ENCODE measurements at places on chromosomes 1 and 21. TPM values are rescaled to one million over a fixed set of nuclear protein-coding genes. Genes with fewer than 3 reads are reported as not detected.

PTCH2 gene
- total RNA-seq: 0.55 TPM

- DNase-seq: no peak
Observed at GRCh38 chr1:108119500-108119899, 80.6 kb downstream of the SLC25A24 start.

DNA sequence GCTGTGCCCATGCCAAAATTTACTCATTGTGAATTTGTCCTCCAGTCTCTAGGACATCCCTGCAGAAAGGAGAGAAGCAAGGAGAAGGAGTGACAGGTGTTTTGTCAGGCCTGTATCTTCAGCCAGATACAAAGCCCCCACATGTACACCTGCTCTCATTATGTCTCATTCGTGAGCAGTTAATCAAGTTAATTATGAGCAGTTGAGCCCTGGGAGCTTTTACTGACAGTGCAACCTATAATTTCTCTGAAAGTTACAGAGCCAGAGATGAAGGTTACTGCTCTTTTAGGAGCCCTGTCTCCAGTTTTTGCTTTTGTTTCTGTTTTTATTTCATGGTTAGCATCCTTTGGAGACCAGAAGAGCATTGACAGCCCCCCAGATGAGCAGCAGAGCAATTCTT lies 5.0 kb upstream of the ILDR2 start:
- DNase-seq: no peak

DNA sequence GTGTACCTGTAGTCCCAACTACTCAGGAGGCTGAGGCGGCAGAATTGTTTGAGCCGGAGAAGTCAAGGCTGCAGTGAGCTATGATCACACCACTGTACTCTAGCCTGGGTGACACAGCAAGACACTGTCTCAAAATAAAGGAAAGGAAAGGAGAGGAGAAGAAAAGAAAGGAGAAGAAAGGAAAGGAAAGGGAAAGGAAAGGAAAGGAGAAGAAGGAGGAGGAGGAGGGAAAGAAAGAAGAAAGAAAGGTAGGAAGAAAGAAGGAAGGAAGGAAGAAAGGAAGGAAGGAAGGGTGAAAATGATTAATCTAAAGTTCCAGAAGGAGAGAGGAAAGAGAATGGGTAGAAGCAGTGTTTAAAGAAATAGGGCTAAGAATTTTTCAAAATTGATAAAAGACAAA lies 12.2 kb downstream of the SPOCD1 start:
- no peak for DNase-seq

ATF3 gene
- total RNA-seq: 4.7 TPM

DNA sequence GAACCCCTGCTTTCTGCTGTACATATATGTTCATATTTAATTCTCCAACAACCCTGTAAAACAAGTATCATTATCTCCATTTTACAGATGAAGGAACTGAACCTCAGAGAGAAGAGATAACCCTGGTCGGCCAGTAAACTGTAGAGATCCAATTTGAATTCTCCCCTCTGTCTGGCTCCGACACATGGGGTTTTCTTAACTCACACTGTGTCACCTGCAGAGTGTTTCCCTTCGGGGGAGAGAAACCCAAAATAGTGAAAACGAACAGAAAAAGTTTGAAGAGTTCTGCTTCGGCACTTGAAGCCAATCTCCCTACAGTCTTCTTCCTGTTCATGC lies 17.4 kb upstream of the BCAR3 start:
- no peak for DNase-seq

GRCh38 chr21:26087223-26087918 lies 83.2 kb downstream of the APP start:
- no peak for DNase-seq

SPAG17 gene
- total RNA-seq: not detected

DNA sequence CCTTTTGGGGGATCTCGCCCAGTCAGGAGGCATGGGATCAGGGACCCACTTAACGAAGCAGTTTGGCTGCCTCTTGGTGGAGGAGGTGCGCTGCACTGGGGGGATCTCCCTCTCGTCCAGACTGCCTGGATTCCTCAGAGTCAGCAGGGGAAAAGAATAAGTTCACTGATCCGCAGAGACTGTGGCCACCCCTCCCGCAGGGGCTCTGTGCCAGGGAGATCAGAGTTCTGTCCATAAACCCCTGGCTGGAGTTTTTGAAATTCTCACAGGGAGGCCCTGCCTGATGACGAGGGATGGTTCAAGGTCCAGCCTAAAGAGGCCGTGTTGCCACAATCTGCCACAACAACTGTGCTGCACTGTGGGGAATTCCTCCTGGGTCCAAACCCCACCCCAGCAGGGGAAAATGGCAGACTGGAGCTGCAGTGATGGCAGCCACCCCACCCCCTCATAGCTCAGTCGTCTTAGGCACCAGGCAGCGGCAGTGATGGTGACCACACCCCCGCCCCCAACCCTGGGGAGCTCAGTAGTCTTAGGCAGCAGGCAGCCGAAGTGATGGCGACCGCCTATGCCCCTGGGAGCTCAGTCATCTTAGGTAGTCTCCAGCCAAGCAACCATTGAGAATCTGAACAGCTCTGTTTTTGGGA lies 273.8 kb upstream of the USP25 start:
- DNase-seq: no peak

DNA sequence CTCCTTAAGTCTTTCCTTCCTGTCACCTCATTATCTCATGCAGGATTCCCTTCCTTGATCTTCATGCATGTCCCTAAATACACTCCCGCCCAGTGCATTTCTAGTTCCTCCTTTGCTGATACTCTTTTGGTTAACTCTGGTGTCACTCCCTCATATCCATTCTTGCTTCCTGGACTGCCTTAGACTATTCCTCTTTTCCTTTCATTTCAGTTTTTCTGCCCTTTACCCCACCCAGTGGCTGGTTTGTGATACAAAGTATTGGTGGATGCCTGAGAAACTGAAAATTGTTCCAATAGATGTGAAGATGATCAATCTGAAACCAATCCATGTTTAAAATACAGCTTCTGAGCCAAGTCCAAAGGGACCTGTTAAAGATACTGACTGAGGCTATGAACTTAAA lies 553.8 kb upstream of the CAMK1G start:
- DNase-seq: no peak

DNA sequence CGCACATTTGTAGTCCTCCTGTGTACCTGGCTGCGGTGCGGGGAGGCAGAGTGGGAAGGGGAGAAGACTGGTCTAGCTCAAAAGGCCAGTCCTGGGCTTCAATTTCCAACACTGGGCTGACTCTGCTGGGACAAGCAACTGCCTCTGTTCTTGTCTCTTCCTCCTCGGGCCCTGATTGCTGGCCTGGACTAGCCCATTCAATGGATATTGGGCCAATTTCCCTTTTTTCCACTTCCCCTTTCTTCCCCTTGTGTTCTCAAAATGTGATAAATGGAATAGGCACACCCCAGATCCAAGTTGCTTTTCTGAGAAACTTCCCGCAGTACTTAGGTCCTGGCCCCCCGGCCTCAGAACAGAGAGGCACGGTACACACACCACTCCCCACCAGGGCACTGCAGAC lies 48.2 kb downstream of the SPSB1 start:
- DNase-seq: no peak

DNA sequence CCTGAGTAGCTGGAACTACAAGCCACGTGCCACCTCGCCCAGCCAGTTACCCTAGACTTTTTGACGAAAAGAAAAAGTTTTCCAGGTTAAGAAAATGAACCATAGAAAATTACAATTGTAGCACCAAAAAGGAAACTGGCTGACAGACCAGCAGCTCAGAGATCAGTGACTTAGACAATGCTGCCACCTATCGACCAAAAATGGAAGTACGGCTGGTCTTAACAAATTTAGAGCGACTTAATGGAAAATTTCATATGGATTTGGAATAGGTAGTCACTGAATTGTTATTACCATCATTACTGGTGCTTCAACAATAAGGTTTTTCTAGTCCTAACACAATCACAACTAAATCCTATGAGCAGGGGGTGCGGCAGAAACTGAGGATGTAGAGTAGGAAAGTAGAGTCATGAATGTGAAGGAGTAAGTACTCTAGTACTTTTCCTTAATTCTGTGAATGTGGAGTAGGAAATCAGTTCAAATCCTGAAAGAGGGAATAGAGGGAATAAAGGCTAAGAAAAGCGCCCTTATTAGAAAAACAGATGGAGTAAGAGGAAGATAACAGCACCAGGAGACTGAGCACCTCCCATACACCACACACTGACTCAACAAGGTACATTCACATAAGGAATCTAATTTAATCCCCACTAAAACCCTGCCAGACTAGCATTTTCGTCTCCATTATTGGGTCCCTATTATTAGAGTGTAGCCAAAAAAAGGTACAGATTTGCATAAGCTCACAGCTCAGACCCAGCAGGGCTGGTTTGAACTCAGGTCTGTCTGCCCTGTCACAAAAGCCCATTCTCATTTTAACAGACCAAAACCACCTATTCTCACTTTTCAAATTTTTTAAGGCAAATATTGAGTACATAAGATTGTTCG lies 37.9 kb upstream of the MGST3 start:
- peak; percentile 68 for DNase-seq

DNA sequence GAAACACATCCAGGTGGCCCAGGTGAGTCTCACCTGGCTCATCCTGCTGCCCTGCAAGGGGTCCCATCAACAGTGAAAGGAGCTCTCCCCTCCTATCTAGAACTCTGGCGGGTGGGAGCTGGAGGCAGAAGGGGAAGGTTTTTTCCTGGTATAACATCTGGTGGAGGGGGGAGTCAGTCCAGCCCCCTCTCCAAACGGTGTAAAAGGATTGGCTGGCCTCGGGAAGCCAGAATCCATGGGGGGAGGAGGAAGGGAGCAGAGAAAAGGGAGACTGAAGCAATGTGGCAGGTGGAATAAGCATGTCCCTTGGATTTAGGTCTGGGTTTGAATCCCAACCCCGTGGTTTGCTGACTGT lies 1.2 kb upstream of the CAMK2N1 start:
- DNase-seq: no peak

ST6GALNAC3 gene
- total RNA-seq: 1.6 TPM

LCA5L gene
- total RNA-seq: 0.85 TPM

CSMD2 gene
- total RNA-seq: 1.1 TPM

GRCh38 chr1:175095978-175096607 lies 28.5 kb downstream of the TNN start:
- DNase-seq: no peak

DNA sequence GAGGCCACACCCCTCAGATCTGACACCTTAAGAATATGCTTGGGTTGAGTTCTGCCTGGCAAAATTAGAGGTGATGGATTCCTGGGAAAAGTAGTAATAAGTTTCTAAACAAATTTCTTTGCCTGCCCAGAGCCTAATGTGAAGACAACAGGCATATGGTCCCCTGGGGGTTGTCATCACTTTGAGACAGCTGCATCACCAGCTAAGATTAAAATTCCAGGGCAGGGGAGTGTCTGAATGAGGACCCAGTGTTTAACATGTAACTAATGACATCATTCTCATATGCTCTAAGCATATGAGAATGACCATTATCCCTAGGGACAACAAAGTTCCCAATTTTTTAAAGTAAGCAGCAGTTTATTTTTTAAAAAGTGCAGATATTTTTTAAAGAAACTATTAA lies 432.2 kb downstream of the PCP4 start:
- no peak for DNase-seq

DNA sequence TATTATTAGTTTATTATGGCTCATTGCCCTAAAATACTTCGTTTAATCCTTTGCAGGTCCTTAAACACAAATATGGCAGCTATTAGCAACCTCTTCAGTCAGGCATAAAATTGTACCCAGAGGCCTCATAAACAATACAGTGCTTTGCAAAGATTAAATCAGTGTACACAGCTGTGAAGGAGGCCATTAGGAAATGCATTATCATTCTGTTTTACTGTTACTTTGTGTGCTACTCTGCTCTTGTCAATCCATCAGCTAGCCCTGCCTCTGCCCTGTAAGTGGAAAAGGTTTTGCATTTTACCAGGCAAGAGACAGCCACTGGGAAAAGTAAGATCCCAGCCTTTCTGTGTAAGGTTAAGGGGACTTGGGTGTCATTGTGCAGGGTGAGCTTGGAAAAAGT lies 415.7 kb upstream of the DAB1 start:
- no peak for DNase-seq

- DNase-seq: no peak
Observed at GRCh38 chr21:16455526-16455925, 725.7 kb downstream of the USP25 start.

TFAP2E gene
- total RNA-seq: 0.21 TPM

DNA sequence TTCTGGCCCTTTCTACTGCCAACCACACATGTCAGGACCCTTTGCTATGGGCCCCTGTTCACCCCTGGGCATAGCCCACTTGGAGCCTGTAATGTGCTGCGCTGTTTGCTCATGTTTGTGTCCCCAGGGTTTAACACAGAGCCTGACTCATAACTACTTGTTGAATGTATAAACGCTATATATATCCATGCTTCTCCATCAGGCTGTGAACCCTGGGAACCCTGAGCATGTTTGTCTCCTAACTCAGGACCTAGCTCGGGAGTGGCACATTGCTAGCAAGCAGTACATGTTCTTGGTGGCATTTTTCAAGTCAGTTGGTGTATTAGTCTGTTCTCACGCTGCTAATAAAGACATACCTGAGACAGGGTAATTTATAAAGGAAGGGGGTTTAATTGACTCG lies 8.0 kb downstream of the OLFML3 start:
- no peak for DNase-seq

GRCh38 chr1:77888081-77888780 lies at the start of gene NEXN:
NEXN (plus strand) TSS chr1:77888624; CDS start chr1:77916107, 27,483 bp downstream.
- DNase-seq: peak; percentile 67

PPIE gene
- 40.1 TPM for total RNA-seq

DNA sequence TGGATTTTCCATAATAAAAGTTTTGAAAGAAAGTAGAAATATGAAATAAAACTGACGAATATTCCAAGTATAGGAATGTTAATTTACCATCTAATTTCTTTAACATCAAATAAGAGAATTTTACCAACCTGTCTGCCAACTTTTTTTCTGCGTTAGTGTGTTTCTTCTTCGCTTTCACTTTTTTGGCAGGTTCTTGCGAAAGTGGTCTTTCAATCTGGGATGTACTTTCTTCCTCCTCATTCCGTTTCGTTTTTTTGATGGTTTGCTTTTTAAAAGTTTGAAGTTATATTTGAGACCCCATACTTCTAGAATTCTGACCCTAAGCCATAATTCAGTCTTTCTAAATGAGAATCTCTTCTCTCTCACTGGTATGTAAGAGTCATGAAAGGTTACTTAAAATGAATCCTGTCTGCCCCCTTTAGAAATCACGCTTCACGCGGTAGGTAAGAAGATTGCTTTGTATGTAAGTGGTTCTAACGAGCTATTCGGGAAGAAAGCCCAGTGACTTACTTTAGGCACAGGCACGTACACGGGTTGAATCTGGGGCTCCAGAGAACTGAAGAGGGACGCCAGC lies 580 bp downstream of the RBM34 start:
- peak; percentile 48 for DNase-seq

CSF1 gene
- 71.8 TPM for total RNA-seq

- no peak for DNase-seq
Observed at GRCh38 chr1:212119397-212119837, 83.9 kb downstream of the DTL start.

CENPL gene
- total RNA-seq: 13.7 TPM

DPH5 gene
- total RNA-seq: 41.0 TPM

DNA sequence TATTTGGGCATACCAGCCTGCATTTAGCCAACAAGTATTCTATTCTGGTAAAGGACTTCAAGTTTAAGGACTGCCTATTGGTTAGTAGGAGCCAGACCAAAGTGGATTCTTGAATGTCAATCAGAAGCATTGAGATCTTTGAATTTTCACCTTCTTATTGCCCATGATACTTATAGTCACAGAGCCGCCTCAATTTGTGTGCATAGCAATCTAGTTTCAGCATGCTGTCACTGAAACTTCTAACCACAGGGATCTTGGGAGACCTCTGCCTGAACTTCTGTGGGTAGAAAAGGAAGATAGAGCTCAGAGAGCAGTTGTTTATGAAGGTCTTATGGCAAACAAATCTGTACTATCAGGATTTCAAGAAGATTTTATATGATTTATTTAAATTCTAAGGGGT lies 501.4 kb upstream of the USP24 start:
- DNase-seq: peak; percentile 46

S100A12 gene
- total RNA-seq: not detected

FALEC gene
- not detected for total RNA-seq

- no peak for DNase-seq
Observed at GRCh38 chr1:116540088-116540487, 30.7 kb downstream of the CD58 start.

Measured in HFFc6 (cell line).